ENCODE measurements at places on chromosomes 4 and X.

GRCh38 chrX:54484666-54485065 is 11.4 kb downstream of the FGD1 start:
- no peak for DNase-seq

DNA sequence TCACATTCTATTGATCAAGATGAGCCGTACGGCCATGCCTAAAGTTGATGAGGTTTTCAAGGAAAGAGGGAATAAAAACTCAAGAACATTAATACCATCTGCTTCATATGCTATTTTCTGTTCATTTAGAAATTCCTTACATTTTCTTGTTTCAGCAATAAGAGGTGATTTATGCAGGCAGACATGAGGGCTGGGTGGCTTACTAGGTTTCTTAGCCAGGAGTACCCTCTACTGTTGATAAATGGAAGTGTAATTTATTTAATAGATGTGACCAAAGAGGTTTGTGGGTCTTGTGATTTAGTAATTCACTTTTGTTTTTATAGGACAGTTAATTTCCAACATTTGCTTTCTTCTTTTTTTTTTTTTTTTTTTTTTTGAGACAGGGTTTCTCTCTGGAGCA is 6.4 kb upstream of the SMIM9 start:
- DNase-seq, result peak; percentile 29

GRCh38 chr4:5955201-5955821 is 62.4 kb upstream of the CRMP1 start:
- DNase-seq, result peak; percentile 41

DNA sequence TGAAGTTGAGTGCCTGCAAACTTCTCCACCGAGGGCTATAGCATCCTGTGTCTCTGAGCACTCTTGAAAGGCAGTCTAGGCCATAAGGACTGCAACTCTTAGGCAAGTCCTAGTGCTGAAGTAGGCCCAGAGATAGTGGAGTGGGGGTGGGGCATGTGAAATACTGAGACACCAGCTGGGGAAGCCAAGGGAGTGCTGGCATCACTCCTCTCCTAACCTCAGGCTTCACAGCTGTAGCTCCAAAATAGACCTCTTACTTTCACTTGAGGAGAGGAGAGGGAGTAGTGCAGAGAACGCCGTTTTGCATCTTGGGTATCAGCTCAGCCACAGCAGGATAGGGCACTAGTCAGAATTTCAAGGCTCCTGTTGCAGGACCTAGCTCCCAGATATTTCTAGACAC is 56.2 kb upstream of the CYSLTR1 start:
- no peak for DNase-seq

DNA sequence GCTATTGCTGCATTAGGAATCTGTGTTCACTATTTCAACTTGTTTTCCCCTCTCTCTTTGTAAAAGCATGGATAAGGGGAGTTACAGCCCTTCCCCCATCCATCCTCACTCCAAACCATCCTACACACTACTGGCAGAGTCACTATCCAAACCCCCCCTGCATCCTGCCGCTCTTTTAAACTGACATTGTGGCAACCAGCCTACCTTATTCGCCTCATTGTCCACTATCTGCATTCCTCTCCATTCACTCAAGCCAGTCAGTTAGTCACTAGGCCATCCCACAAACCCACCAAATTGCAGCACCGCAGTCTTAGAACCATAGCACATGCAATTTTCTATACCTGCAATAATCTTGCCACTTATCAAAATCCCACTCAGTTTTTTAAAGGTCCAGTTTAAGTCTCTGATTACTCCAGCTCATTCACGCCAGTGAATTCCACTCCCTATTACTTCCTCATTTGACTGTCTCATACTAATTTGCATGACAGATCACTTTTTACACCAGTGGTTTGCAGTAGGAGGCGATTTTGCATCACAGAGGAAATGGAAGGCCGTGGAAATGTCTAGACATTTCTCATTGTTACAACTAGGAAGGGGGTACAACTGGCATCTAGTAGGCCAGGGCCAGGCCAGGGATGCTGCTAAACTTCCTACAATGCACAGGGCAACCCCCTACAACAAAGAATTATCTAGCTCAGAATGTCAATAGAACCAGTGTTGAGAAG is 181.8 kb downstream of the HS6ST2 start:
- no peak for DNase-seq

- no peak for DNase-seq
Observed at GRCh38 chr4:16721613-16722291, 176.7 kb downstream of the LDB2 start.

DNA sequence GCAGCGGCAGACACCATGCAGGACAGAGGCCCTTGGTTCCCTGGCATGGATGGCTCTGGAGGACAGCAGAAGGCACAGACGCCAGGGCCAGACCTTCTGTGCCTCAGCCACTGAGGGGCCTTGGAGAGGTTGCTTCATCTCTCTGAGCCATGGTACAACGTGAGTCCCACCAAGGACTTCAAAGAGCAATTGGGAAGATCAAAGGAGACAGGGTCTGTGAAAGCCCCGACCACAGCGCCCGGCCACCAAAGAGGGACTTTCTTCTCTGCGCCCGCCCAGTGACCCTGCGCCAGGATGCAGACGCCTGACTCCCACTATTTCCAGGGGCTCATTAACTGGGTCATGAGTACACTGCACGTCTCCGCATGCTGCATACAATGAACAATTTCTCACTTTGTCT is 174.0 kb downstream of the AFAP1 start:
- no peak for DNase-seq

DNA sequence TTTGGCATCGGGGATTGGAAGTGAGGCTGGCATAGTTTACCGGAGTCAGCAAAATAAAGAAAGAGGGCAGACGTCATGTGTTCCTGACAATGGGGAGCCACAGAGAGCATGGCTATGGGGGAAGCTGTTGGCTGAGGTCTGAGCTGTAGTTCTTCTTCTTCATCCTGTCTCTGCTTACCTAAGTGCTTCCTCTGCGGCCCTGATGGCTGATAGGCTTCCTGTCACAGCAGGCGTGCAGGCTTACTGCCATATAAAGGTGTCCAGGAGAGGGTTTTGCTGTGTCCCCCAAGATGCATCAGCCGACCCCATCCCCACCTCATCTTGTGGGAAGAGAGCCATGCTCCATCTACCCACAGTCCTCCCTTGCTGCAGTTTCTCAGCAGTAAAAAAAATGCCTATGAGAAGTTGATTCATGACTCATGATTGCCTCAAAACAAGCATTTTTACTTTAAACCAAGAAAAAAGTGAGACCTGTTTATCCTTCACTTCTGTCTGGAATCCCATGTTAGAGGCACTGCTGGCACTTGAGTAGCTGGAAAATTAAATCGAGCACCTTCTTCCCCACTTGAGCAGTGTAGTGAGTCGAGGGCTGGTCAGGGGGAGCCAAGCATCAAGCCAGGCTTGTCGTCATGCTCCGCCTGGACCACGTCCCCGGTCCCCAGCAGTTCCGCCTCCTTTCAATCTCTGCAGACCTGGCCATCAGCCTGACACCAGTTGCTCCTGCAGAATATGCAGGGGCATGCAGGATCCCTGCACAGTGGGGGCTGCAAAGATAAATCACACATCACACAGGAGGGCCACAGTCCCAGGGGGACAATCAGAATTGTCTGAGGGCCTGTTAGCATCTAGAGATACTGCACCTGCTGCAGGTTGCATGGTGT is 237.8 kb downstream of the EVC2 start:
- no peak for DNase-seq

GRCh38 chrX:41449615-41450014 is 2.5 kb downstream of the NYX start:
- peak; percentile 55 for DNase-seq
